ENCODE measurements at places on chromosomes 3 and 15. TPM values are rescaled to one million over a fixed set of nuclear protein-coding genes. Genes with fewer than 3 reads are reported as not detected.

Gene ARHGAP31
- total RNA-seq = 3.8 TPM

Gene LMCD1
- total RNA-seq = 44.2 TPM

Gene B3GNT5
- total RNA-seq = 1.00 TPM

Gene RTP1
- total RNA-seq = not detected

Gene FBLN2
- 442 TPM for total RNA-seq

Gene ZPLD1
- 0.28 TPM for total RNA-seq

Gene SPTBN5
- 0.18 TPM for total RNA-seq

Gene CPN2
- total RNA-seq = not detected

Gene HGD
- 0.71 TPM for total RNA-seq

Gene SPPL2A
- 71.4 TPM for total RNA-seq

Gene TRIM42
- total RNA-seq = not detected

Gene C3orf52
- 10.5 TPM for total RNA-seq

Gene STX19
- not detected for total RNA-seq

Gene TMPRSS7
- total RNA-seq = not detected

All from smooth muscle cell of bladder (primary cell).